Endodermal cell (in vitro differentiated cells): ENCODE measurements at places on chromosomes 5 and 9.

- DNase-seq, result no peak
Observed at GRCh38 chr9:14932641-14933040, 22.4 kb upstream of the FREM1 start.

DNA sequence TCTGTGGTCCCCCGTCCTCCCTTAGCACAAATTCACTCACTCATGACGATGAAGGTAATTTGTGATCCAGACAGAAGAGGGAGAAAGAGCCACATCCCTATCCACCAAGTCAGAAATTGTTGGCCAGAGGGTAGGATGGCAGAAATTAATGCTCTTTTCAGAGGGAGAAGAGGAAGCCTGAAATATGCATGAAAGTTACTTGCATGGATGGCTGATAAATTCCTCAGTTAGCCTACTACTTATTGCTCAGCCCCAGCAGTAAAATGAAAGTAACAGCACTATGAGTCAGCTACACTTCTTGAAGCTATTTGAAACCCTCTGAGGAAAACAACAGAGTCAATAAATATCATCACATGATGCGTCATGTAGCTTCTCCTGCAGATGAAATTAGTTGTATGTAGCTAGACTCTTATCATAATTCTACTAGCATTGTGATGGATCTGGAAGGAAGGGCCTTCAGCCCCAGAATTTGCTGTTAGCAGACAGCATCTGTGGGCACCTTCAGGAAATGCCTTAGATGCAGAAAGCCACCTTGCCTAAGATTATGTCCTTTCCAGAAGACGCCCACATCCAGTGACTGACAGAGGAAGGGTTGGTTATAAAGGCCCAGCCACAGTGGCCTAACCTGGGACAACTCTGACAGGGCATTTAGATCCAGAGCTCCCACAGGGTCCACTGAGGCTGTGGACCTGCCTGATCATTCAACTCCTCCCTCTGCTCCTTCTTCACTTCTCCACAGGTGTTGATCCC, 81.2 kb upstream of the CCDC112 start:
- DNase-seq, result no peak

GRCh38 chr5:72661405-72661804, 154.2 kb upstream of the ZNF366 start:
- no peak for DNase-seq

DNA sequence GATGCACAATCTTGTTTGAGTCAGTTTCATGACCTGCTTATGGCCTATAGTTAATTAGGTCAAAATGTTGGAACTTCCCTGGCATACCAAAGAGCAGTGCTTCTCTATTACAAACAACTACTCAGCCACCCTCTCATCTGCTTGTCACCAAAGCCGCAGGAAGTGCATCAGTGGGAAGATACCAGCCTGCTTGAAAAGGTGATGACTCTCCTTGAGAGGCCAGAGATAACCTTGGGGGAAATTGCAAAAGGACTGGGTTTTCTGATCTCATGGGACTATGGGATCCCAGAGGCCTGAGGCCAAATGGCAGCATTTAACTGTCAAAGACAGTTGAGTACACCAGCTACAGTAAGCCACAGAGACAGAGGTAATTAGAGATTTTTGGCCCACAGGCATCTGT, 69.9 kb downstream of the C9orf57 start:
- DNase-seq, result no peak

- no peak for DNase-seq
Observed at GRCh38 chr5:62289813-62290212, 16.2 kb upstream of the KIF2A start.

- DNase-seq, result peak; percentile 93
Observed at GRCh38 chr5:117454716-117455212, 880.1 kb upstream of the SEMA6A start.

GRCh38 chr9:121684381-121685145, 33.1 kb downstream of the DAB2IP start:
- peak; percentile 94 for DNase-seq

DNA sequence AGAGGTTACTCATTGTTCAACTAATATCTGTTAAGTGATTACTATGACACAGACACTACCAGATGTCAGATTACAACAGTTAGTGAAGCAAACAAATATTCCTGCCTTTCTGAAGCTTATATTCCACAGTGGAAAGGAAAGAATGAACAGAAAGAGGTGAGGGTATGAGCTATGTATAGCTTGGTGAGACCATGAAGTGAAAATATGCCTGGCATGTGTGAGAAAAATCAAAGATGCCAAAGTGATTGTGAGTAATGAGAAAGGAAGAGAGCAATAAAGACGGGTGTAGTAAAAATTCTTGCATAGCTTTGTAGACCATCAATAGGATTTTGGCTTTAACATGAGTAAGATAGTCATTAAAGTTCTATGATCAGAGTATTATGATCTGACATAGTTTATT, 734.5 kb upstream of the NUDT12 start:
- DNase-seq, result no peak

- no peak for DNase-seq
Observed at GRCh38 chr9:133583586-133583985, 25.6 kb downstream of the FAM163B start.

DNA sequence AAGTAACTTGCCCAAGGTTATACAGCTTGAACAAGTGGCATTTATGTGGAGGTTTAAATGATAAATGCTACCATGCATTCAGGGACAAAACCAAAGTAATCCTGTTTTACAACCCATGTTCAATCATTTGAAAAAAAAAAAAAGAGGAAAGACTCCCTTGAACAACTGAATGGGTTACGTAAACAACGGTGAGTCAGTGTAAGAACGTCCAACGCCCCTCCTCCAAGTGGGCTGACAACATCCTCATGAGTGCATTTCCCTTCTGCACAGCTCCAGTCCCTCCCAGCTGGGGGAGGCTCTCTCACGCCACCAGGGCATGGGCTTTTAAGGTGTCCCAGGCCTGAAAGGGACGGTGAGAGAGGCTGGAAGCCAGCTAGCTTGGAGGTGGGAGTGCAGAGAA, 90.0 kb downstream of the PRRT1B start:
- peak; percentile 76 for DNase-seq

GRCh38 chr5:76971511-76971910, 18.7 kb downstream of the CRHBP start:
- DNase-seq, result no peak

DNA sequence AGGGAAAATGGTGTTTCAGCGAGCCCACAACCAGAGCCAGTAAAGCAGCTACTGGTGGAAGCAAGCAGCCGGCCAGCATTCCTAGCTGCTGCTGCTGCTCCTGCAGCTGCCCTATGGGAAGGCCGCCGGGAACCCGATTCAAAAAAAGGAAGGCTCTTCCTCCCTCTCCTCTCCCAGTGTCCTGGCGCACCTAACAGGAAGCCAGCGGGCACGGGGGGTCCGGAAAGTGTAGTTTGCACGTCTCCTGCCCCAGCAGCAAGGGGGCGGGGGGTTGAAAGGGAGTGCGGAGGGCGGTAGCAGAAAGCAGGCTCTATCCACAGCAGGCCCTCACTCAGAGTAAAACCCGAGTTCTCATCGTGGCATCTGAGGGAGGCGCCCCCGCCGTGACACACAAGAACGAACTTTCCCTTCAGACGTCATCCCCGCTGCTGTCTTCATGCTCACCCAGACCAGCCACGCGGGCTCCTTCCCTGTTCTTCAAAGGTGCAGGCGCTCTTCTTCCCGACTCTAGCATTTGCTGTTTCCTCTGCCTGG, 16.5 kb downstream of the GRXCR2 start:
- DNase-seq, result peak; percentile 96

- no peak for DNase-seq
Observed at GRCh38 chr5:95649842-95650620, 3.5 kb downstream of the RFESD start.

GRCh38 chr5:58972301-58972700, 389.4 kb downstream of the RAB3C start:
- DNase-seq, result no peak

DNA sequence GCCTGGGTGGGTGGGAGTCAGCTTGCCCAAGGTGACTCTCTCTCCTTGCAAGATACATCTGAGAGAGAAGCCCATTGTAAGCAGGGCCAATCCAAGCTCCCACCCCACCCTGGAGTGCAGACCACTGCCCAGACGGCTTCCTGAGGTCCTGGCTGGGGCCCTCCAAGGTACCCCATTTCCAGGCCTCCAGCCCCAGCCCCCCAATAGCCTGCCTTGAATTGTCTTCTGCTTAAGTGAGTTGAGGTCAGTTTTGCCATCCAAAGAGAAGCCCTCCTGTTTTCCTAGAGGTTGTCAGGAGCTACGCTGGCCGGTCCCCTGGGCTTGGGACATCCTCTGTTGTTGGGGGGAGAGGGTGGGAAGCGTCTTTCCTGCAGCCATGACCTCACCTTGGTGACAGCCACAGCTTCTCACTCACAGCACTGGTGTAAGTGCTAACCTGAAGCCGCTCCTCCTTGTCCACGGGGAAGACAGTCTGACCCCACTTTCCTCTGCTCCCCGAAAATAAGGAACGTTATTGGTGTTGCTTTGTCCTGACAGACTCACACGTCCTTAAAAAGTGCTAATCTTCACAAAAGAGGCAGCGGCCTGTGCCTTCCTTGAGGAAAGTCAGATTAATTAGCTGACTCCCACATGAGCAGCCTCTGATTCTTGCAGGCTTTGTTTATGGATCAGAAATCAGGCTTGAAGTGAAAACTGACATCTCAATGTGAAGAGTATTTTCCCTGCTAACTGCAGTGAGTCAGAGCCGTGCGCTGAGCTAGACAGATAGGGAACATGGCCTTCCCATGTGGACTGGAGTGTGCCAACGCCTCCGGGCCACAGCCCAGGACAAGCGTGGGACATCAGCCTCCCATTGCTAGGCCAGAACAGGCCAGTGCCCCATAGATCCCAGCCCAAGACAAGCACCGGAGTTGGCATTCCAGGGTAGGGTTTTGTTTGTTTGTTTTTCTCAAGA, 52.3 kb downstream of the ADAMTS2 start:
- no peak for DNase-seq

DNA sequence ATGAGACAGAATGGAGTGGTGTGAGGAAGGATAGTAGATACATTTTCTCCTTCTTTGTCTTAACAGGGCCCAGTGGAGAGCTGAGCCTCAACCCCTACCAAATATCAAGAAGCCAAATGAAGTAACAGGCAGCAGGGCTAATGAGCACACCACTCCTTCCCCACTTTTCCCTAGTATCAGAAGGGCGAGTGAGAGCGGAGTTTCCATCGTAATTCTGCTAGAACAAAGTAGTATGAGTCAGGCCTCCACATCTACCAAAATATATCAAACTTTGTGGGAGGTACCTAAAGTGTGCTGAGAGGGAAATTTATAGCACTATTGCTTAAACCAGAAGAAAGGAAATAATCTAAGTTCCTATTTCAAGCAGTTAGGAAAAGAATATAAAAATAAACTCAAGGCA, 769.0 kb upstream of the RGMB start:
- DNase-seq, result no peak

GRCh38 chr5:112930082-112930344, 8.0 kb upstream of the REEP5 start:
- DNase-seq, result no peak

- peak; percentile 95 for DNase-seq
Observed at GRCh38 chr5:42423285-42424165, at the start of gene GHR. TSS of gene GHR (plus strand) at chr5:42423439. CDS start at chr5:42565875, 142,436 bp downstream.

DNA sequence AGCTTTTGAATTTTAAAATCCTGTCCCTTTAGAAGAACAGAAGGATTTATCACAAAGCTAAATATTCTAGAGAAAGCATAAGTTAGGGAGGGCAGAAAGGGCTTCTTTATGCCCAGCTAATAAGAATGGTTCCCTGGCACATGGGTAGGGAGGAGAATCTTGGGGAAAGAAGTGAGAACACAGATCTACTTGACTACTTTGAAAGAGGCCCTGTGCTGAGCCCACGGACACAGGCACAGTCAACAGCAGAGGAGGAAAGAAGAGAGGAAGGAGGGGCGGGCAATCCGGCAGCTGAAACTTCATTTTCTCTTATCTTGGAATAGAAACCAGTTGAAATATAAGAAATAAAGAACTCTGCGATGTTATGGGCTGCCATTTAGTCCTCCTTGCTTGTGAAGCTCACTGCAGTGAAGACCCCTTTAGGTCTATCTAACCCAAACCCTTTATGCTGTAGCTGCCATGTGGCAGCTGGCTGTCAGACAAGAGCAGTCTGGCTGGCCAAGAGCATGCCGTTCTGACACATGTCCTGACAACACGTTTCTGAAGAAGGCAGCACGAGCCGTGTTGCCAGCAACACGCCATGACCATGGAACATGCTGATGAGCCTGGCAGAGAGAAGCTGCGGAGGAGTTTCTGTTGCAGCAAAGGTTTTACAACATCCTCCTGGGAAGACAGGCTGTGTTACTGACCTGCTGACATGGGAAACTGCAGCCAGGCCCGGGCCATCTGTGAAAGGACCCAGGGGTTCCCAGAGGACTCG, 34.2 kb downstream of the ABLIM3 start:
- no peak for DNase-seq

GRCh38 chr9:22240619-22241018, 206.0 kb upstream of the DMRTA1 start:
- DNase-seq, result no peak

GRCh38 chr5:80916676-80917075, 43.5 kb upstream of the RASGRF2 start:
- DNase-seq, result no peak

- DNase-seq, result no peak
Observed at GRCh38 chr9:73412874-73413273, 261.2 kb downstream of the ANXA1 start.

DNA sequence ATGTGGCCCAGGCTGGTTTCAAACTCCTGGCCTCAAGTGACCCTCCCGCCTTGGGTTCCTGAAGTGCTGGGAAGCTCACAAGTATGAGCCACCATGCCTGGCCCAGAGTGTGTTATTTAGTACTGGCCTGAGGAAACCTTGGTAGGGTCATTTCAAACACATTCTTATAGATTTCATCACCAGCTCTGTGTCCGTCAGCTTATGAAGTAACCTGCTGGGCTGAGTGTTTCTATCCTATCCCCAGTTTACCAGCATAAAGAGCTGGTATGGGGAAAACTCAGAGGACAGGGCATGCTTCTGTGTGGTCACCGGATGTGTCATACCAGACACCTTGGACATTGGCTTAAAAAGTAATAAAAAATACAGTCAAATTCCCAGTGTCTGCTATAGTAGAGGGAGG, 45.3 kb downstream of the PTPN3 start:
- DNase-seq, result peak; percentile 17

- no peak for DNase-seq
Observed at GRCh38 chr5:71986101-71986500, 121.2 kb upstream of the MAP1B start.

- no peak for DNase-seq
Observed at GRCh38 chr9:112863746-112864145, 26.9 kb downstream of the SLC46A2 start.
